Fibroblast of the aortic adventitia (primary cell): ENCODE measurements at places on chromosomes 1 and 21.
A peak's percentile ranks its signal among the peaks of the same experiment; 100 is the strongest.

DNA sequence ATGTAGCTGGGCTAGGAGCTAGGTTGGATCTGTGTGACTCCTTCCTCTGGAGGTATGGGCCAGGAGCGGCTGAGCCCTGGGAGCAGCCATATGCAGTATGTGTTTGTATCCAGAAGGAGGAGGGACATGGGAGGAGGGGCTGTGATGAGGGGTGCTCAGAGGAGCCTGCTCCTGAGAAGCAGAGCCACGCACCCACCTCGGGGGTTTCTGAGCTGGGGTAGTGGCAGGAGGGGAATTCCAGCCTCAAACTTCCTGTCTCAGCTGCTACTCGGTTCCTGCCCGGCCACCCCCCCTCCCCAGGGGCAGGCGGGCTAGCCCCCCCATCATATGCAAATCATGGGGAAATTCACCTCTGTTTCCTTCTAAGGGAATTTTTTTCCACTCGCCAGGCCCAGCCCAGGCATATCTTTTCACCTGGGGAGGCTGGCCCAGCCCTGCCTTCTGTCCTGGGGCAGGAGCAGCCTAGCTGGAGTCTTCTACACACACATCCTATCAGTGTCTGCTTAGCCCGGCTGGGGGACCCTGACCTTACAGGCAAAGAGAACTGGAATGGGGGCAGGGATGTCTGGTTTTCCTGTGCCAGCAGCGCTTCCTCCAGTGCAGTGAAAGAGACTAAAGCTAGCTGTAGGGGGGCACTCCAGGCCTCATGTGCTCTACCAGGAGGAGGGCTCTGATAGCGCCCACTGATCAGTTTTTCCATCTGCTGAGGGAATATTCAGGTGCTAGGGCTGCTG is 3.0 kb downstream of the ZC3H12A start:
- DNase-seq, result peak; percentile 50

DNA sequence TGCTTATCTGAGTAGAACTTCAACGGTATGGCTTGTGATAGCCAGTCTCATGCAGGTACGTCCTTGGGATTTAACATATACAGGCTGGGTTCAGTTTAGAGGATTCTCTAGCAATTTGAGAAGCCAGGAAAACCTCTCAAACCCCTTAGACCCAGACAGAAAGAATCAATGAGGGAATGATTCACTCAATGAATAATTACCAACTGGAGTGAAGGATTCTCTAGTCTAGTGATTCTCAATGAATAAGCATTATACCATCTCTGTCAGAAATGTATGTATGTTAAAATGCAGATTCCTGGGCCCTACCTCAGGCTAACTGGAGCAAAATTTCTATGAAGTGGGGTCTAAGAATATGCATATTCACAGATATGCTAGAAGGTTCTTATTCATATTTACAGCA is 54.5 kb upstream of the APP start:
- no peak for DNase-seq

DNA sequence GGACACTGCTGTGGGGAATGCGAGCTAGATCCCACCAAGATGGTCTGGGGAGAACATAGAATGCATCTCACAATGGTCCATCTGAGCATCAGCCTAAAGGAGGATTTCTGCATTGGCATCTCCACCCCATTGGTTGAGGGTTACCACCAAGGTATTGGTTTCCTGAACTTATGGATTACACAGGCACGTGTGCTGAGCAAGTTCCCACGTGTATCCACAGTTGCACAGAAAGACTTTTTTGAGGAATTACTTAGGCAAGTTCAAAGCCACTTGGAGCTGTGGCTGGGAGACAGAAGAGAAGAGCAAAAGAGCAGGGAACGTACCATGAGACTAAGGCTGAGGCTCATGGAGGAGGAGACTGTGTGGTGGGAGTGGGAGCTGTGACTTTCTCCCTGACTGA is 43.1 kb downstream of the KCNA2 start:
- DNase-seq, result no peak

DNA sequence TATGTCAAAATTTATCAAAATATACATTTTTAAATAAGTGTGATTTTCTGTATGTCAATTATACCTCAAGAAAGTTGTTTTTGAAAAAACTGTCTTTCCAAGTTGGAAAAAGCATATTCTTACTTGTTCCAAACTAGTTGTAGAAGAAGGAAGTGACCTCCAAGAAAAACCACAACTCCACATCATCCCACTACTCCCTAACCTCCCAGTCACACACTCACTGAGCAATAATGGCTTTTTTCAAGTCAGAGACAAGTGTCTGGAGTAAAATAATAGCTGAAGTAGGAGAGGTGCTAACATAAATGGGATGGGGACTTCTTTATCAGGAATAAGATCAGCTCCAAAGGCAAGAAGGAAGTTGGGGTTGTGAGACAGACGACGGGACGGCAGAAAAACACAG is 13.4 kb downstream of the EPRS1 start:
- no peak for DNase-seq

GRCh38 chr1:53572065-53572814 is 113.0 kb downstream of the DMRTB1 start:
- peak; percentile 25 for DNase-seq

GRCh38 chr1:167900907-167901306 is 13.0 kb downstream of the ADCY10 start:
- no peak for DNase-seq

DNA sequence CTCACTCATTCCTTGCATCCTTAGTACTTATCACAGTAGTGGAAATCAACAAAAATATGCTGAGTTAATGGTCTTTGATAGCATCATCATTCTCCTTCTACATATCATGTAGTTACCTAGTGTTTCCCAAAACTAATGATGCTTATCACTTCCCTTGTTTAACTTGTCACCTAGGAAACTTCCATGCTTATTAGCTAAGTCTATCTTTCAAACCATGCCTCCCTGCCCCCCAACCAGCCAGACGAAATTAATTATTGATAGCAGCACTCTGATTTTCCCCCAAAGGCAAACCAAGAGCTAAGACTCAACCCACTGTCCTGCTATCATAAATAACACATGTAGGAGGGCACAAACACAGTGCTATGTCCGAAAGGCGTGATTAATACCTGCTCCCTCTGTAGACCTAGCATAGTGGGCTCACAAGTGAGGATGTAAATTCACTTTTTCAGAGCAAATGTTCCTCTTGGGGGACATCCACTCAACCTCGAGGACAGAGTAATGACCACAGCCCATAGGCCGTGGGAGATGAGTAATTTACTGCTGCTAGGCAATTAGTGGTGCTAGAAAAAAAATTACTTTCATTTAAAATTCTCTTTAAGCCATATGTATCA is 25.8 kb upstream of the LPAR3 start:
- DNase-seq, result no peak

GRCh38 chr1:99728494-99729235 is 37.8 kb downstream of the FRRS1 start:
- DNase-seq, result peak; percentile 35

DNA sequence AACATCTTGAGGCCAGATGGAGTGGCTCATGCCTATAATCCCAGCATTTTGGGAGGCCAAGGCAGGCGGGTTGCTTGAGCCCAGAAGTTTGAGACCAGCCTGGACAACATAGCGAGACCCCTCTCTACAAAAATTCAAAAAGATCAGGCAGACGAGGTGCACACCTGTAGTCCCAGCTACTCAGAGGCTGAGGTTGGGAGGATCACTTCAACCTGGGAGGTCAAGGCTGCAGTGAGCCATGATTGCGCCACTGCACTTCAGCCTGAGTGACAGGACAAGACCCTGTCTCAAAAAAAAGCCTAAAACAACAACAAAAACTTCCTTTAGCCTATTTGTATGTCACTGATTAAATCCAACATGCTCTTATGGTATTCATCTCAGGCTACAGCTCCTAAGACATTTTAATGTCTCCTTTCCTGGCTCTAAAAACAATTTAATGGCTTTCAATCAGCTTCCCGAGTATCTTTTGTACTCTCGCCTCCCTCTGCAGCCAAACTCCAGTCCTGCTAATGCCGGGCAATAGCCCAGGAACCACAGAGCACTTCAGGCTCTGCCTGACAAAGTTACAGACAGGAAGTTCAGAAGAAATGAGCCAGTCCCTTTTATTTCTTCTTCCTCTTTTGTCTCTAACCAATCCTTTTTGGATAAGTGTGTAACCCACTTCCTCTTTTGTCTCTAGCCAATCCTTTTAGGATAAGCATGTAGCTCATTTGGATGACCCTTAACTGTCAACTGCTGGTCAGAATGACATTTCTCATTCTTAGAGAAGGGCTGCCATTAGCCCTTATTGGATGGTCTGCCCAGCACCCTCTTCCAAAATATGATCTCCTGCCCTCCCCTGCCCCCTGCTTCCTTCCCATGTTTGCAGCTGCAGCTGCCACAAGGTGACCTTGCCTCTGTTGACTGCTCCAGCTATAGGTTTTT is 6.6 kb upstream of the DOP1B start:
- peak; percentile 66 for DNase-seq

DNA sequence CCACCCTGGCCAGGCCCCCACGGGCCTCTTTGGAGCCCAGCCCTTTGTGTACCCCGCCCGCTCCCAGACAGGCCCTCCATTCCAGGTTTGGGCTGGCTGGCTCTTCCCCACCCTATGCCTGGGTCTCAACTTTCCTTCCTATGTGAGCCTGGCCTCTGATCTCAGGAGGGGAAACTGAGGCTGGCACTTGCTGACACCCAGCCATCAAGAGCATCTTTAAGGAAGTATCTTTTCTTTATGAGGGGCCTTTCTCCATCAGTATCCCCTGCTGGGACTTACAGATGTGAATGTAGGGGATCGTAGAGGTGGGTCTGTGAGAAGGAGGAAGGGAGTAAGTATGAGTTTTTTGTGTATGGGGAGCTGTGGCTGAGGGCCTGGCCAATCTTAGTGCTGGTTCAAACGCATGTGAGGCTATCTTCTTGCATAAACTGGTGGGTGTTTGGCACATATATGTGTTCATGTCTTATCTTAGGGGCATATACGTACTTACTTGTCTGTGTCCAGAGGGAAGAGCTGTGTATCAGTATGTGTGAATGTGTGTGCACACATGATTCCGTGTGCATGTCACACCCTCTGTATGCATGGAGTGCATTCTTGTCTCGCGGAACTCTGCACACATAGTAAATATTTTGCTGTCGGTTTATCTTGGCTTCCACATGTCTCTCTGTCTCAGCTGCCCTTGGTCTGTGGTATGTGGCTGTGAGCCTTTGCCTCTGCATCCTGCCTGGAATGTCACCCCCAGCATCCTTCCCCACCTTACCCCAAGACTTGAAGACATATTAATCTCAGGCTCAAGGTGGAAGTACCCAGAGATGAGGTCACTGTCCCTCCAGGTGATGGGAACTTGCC is 5.4 kb downstream of the NECTIN4 start:
- DNase-seq, result peak; percentile 45

GRCh38 chr1:44733784-44734183 is 2.8 kb upstream of the RNU5D-1 start:
- no peak for DNase-seq

DNA sequence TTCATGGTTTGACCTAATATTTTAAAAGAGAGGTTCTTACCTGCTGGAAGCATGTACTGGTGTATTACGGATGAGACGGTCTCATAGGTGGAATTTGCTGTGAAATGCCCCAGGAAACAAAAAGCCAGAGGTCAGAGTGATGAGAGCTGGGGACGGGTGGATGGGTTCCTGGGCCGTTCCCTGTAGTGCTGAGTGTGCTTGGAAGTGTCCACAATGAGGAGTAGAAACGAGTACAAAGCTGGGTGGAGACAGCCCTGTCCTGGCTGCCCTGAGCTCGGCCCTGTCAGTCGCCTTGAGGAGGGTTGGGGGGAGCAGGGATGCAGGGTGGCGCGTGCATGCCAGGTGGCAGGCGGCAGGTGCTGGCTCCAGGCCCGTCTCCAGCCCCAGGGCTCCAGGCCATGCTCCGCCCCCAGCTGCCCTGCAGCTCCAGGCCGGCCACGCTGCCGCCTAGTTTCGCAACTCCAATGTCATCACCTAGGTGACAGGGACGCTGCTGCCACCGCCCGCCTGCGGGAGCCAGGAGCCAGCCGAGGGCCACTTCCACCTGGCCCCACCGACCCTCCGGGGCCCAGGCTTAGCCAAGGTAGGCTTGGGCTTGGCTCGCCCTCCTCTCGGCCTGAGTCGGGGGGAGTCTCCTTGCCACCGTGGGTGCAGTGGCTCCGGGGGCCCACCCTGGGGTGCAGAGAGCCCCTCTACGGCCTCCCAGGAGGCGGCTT is 16.4 kb downstream of the TP73 start:
- DNase-seq, result no peak

GRCh38 chr1:161676958-161677689 is 14.2 kb downstream of the FCGR2B start:
- DNase-seq, result peak; percentile 4

DNA sequence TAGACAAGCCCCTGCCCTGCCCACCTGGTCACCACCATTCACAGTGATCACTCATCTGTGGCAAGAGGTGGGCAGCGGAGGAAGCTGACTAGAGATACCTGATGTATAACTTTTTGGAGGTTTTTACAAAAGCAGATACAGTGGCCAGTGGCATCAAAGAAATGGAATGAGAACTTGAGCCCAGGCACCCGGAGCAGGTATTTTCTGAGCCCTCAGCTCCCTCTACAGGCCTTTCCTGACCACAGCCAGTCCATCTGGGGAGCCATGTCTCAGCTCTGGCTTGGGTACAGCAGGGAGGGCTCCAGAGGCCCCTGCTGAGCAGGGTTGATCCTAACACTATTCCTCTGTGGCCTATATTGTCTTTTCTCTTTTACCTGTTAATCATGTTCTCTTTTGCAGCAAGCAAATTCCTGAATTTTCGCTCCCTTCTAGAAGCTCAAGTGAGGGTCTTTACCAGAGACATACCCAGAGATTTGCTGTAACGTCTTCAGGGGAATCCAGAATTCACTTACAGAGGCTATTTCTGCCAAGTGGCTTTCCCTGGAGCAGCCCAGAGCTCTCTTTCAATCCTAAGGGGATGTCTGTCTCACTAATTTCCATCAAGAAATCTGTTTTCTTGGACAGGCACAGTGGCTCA is 27.3 kb downstream of the GPR157 start:
- DNase-seq, result peak; percentile 78

- no peak for DNase-seq
These were observed 46.2 kb upstream of the WASF2 start for GRCh38 chr1:27536010-27536757.

- no peak for DNase-seq
These were observed 17.5 kb downstream of the PIGP start for GRCh38 chr21:37055271-37055855.

DNA sequence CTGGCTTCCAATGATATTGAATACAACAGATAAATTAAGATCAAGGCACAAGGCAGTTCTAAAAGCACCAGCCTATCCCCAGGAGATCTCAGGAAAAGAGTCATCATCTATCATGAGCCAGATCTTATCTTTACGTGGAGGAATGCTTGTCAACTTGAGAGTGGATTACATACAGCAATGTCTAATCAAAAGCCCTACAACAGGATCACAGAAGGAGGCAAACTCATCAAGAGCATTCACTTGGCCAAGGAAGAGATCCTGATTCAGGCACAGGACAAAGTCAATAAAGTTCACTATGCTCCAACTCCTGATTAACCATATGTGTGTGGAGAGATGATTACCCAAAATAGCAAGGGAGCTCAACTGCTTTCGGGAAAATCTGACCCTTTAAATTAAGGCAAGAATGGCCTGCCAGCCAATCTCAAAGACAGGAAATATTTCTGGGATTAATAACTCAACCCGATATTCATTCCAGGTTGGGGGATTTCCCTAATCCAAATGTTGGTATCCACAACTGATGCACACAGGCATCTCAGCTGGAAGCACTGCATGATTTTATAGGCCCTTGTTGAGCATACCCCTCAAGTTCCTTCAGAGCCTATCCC is 33.7 kb downstream of the TBX15 start:
- DNase-seq, result peak; percentile 68
